ENCODE measurements at places on chromosomes 12 and 14.

DNA sequence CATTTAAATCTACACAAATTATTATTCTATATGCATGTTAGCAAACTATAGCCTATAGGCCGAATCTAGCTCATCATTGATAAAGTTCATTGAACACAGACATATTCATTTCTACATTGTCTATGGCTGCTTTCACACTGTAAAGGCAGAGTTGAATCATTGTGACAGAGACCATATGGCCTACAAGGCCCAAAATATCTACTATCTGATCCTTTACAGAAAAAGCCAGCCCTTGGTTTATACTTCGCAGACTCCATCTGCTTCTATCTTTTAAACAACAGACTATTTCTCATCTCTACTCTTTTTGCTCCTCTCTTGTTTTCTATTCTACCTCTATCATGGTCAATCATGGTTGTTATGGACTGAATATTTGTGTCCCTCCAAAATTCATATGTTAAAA lies 190.7 kb downstream of the EXOC5 start:
- no peaks in the 10 kb centered on the region for H3K36me3 ChIP-seq
- no peaks in the 10 kb centered on the region for H3K4me1 ChIP-seq
- H3K27ac ChIP-seq = no peak overlapping the region
- no peak for DNase-seq

DNA sequence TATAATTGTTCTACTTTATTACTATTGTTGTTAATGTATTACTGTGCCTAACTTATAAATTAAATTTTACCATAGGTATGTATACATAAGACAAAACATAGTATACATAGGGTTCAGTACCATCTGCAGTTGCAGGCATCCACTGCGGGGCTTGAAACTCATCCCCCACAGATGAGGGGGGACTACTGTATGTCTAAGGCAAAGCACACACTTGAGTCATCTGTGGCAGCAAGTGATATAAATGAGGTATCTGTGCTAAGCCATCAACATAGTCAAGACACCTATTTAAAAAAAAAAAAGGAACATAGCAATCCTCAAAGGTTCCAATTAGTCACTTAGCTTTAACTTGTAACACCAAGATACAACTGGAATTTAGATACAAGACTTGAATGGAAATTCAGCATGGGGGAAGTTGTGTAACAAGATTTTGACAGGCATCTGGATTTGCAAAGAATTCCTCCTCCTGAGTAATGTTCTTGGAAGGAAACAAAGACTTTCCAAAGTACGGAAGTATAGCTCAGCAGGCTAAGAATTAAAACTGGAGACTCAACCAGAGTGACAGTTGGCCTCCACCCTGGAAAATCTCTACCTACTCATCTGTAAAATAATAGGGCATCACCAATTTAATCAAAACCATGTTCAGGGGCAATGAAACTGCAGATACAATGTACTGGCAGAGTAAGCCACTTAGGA lies 14.9 kb downstream of the DCAF5 start:
- H3K27ac ChIP-seq = no peak overlapping the region
- H3K4me3 ChIP-seq = no peak overlapping the region
- no peaks in the 10 kb centered on the region for H3K27me3 ChIP-seq
- H3K36me3 ChIP-seq = no peaks in the 10 kb centered on the region
- peaks cover 5% of the 10 kb centered on the region for H3K4me1 ChIP-seq

- H3K36me3 ChIP-seq = no peaks in the 10 kb centered on the region
- no peak for DNase-seq
- H3K27ac ChIP-seq = no peak overlapping the region
- no peaks in the 10 kb centered on the region for H3K27me3 ChIP-seq
- peaks cover 11% of the 10 kb centered on the region for H3K4me1 ChIP-seq
Measured at GRCh38 chr14:64391113-64391725, 3.1 kb downstream of the MTHFD1 start.

DNA sequence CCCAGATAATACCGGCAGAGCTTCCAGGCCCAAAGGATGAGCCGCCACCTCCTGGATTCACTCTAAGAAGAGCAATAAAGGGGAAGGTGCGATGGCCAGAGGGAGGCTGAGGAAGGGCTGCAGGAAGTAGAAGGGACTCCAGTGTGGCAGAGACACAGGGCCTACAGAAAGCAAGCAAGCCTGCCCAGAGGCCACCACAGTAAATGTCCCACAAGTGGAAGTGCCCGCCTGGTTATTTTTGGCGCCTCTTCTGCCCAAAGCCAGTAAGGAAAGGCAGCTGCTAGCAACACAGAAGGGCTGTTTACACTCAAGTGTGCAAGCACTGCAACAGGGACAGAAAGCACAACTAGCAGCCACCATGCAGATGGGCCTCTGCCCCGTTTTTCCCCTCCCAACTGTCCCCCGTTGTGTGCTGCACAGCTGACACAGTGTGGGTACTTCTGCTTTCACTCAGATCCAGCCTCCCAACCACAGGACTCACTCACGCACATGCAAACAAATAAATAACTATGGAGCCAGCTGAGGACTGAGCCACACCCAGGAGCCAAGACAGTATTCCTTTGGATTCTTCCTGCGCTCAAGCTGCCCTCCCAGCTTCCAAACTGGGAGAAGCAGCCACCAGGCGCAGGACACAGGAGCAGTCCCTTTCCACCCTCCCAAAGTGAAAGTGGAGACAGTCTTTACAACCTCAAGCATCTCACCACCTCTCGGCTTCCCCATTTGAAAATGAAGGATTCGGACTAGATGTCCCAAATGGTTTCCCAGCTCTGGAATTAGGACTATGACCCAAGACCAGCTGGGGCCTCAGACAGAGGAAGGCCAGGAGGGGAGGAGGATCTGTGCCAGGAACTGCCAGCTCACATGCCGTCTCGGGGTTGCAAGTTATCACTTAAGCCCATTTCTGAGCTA lies 40.0 kb upstream of the PNMA1 start:
- H3K36me3 ChIP-seq = no peaks in the 10 kb centered on the region
- H3K27me3 ChIP-seq = no peaks in the 10 kb centered on the region
- no peak for DNase-seq
- H3K4me1 ChIP-seq = peaks cover 93% of the 10 kb centered on the region
- peak overlapping the region; percentile 50 for H3K4me3 ChIP-seq

GRCh38 chr12:6229224-6230218 lies 29.3 kb downstream of the CD9 start:
- peaks cover 6% of the 10 kb centered on the region for H3K4me1 ChIP-seq
- H3K36me3 ChIP-seq = no peaks in the 10 kb centered on the region
- no peak overlapping the region for H3K27ac ChIP-seq
- no peak for DNase-seq
- no peaks in the 10 kb centered on the region for H3K27me3 ChIP-seq
- no peak overlapping the region for H3K4me3 ChIP-seq

- H3K4me3 ChIP-seq = no peak overlapping the region
- no peak overlapping the region for H3K27ac ChIP-seq
- H3K36me3 ChIP-seq = no peaks in the 10 kb centered on the region
- no peaks in the 10 kb centered on the region for H3K4me1 ChIP-seq
Measured at GRCh38 chr14:87869619-87870583, 123.1 kb downstream of the GALC start.

- no peaks in the 10 kb centered on the region for H3K36me3 ChIP-seq
- no peaks in the 10 kb centered on the region for H3K27me3 ChIP-seq
- H3K4me1 ChIP-seq = no peaks in the 10 kb centered on the region
- DNase-seq = no peak
- no peak overlapping the region for H3K4me3 ChIP-seq
- H3K27ac ChIP-seq = no peak overlapping the region
Measured at GRCh38 chr12:31368666-31369361, 42.9 kb upstream of the SINHCAF start.

- H3K4me1 ChIP-seq = no peaks in the 10 kb centered on the region
- H3K4me3 ChIP-seq = no peak overlapping the region
- no peaks in the 10 kb centered on the region for H3K36me3 ChIP-seq
- no peak for DNase-seq
Measured at GRCh38 chr12:32273063-32273522, 126.3 kb upstream of the FGD4 start.

DNA sequence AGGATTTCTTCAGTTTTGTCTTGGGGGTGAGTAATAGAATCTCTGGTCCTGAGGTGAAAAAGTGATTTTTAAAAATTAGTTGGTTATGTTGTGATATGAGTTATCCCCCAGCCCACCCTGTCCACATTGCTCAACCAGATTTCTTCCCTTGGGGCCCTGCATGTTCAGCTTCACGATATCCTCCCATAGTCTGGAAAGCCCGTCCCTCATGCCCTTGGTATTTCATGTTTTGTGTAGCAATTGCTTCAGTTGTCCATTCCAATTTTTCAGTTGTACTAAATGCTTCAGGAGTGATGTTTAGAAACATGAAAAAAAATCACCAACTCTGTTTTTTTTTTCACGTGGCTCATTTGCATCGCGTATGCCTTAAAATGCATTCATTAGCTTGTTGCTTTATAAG lies 17.5 kb upstream of the BICD1 start:
- no peak for DNase-seq
- no peak overlapping the region for H3K27ac ChIP-seq
- no peak overlapping the region for H3K4me3 ChIP-seq
- H3K36me3 ChIP-seq = no peaks in the 10 kb centered on the region
- H3K27me3 ChIP-seq = no peaks in the 10 kb centered on the region
- H3K4me1 ChIP-seq = no peaks in the 10 kb centered on the region

DNA sequence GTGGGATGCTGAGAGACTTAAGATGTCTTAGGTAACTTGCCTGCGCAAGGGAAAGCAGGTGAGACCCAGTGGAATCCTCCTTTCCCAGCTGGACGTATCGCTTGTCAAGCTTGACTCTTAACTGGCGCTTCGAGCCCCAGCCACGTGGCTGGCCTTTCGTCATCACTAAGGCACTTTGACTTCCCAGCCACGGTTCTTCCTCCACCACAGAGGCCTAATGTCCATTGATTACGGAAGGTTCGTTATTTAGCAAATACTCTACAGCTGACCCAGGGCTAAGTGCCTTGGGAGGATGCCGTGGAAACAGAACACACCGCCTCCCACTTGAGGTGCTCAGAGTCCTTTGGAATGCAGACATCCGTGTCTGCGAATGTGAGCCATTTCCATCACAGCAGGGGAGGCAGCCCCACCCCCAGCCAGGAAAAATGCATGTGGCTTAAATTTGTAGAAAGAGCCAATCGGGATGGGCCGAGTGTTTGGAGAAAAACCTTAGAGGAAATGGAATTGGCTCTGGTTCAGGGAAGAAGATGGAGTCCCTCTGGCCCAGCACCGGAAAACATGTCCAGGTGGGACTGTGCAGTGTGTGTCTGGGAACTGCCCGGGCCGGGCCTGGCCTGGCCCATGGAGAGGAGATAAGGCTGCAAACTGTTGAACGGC lies 115.7 kb downstream of the PLXNC1 start:
- peak overlapping the region; percentile 87 for H3K27ac ChIP-seq
- no peaks in the 10 kb centered on the region for H3K27me3 ChIP-seq
- H3K4me1 ChIP-seq = peaks cover 22% of the 10 kb centered on the region

- no peaks in the 10 kb centered on the region for H3K27me3 ChIP-seq
- H3K27ac ChIP-seq = no peak overlapping the region
- H3K36me3 ChIP-seq = no peaks in the 10 kb centered on the region
- H3K4me1 ChIP-seq = no peaks in the 10 kb centered on the region
- no peak overlapping the region for H3K4me3 ChIP-seq
Measured at GRCh38 chr14:61227884-61228591, 53.1 kb downstream of the TMEM30B start.

GRCh38 chr14:91372671-91373495 lies 44.7 kb downstream of the CCDC88C start:
- H3K4me1 ChIP-seq = peaks cover 94% of the 10 kb centered on the region
- no peak for DNase-seq
- no peaks in the 10 kb centered on the region for H3K36me3 ChIP-seq
- peak overlapping the region; percentile 43 for H3K4me3 ChIP-seq

DNA sequence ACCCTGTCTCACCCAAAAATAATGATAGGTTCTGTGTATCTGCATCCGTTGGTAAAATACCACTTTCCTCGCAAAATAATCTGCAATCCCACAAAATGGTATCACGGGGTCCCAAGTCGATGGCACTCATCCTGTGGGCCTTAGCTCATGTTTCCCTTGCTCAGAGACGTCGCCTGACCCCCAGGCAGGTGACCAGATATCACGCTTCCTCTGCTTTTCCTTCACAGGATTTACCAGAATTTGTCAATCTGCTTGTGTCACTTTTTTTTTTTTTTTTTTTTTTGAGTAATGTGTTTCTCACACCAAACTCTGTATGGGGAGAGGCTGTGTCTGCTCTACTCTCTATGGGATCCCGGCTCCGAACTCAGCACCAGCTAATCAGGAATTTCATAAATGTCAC lies 162.7 kb downstream of the PRKCH start:
- H3K27me3 ChIP-seq = no peaks in the 10 kb centered on the region
- peaks cover 65% of the 10 kb centered on the region for H3K36me3 ChIP-seq
- no peak for DNase-seq
- H3K4me1 ChIP-seq = peaks cover 18% of the 10 kb centered on the region

DNA sequence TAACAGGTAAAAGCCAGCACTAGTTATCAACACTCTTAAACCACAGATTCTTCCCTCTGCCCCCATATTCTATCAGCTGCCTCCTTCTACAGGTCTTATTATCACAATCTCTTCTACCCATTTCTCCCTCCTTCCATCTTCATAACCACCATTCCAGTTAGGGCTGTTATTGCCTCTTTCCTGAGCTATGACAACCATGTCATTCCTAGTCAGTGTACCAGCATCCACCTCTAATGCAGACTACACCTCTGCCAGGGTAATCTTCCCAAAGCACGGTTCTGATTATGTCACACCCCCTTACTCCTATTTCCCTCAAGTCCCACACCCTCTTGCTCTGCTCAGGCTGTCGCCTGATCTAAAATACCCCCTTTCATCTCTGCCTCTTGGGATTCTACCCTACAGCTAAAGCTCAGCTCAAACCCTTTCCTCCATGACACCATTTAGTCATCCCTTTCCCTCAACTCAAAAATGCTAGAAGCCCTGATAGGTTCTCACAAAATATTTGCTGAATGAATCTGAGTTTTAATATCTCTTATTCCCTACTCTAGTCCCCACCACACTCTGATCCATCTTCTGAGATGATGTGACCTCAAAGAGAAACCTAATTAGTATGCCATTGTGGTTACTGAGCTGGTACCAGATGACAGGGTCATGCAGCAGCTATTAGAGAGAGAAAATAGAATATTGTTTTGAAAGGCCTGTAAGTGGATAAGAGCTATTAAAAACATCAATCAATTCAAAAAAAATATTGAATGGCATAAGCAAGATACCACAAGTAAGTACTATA lies 11.7 kb downstream of the RACGAP1 start:
- no peak overlapping the region for H3K27ac ChIP-seq
- no peaks in the 10 kb centered on the region for H3K4me1 ChIP-seq
- H3K27me3 ChIP-seq = no peaks in the 10 kb centered on the region
- no peak overlapping the region for H3K4me3 ChIP-seq

DNA sequence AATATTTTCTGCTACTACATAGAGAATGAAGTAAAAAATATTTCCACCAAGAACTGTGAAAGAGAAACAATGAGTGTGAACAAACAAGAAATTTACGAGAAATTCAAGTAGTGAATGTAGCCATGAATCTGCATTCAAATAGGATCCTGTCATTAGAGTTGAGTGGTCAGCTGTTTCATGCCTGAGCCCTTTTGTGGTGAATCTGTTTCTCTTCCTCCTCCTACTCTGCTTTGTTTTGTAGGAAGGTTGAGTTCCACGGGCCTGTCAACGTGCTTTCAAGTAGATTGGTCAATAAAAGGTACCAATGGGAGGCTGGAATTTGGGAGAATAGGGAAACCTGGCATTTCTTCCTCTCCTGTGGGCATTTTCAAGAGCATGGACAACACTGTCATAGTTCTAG lies 1749.6 kb upstream of the FLRT2 start:
- no peaks in the 10 kb centered on the region for H3K4me1 ChIP-seq
- no peaks in the 10 kb centered on the region for H3K27me3 ChIP-seq
- no peak overlapping the region for H3K27ac ChIP-seq
- no peak overlapping the region for H3K4me3 ChIP-seq
- H3K36me3 ChIP-seq = no peaks in the 10 kb centered on the region

GRCh38 chr12:52280319-52280795 lies 5.9 kb downstream of the KRT86 start:
- no peak overlapping the region for H3K27ac ChIP-seq
- H3K4me1 ChIP-seq = peaks cover 3% of the 10 kb centered on the region
- H3K4me3 ChIP-seq = no peak overlapping the region

- DNase-seq = no peak
- peaks cover 4% of the 10 kb centered on the region for H3K4me1 ChIP-seq
- no peak overlapping the region for H3K27ac ChIP-seq
- H3K36me3 ChIP-seq = no peaks in the 10 kb centered on the region
Measured at GRCh38 chr14:68806526-68807147, 13.8 kb upstream of the ZFP36L1 start.

Data from effector memory CD4-positive, alpha-beta T cell (primary cell).